ENCODE measurements at places on chromosomes 2 and 18.

DNA sequence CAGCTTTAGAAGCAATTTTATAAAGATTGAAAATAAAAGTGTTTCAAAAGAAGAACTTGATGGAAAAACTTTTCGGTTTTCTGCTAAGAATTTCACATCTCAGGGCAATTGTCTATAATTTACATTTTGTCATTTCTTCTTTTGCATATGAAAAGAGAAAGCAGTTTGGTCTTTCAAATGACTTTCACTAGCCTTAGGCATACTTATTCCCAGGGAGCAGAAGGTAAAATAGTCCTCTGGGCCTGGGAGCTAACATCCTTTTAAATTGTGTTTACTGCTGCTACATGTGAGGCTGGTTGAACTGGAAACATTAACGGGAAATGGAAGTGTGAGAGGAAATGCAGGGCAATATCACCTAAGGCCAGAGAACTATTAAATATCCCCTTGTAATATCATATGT, 37.1 kb downstream of the MYO3B start:
- no peak for DNase-seq

DNA sequence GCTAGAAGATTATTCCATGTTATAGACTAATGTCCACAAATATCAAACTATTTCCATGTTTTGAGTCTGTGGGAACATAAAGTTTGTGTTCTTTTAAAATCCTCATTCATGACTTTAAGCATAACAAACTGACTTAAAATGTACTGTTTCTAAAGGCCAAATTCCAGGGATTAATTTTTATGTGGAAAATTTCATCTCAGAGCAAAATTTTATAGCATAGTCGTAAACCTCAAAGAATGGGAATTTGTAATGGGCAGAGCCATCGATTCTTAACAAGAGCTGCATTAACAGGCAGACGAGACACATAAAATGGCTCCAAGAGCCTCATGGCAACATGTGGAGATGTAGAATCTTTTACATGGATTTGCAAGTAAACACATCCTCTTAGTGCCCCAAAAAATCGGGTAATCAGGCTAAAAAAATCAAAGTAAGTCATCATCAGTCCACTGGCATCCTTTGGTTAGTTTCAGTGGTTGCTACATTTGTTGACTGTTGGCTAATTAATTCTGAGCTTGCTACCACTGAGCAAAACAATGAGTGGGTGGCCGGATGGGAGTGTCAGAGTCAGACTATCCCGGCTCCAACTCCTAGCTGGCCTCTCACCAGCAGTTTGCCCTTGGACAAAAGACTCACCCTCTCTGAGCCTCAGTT, 119.6 kb downstream of the FAM210A start:
- no peak for DNase-seq

- no peak for DNase-seq
Measured at GRCh38 chr2:240672076-240672700, 10.5 kb downstream of the AQP12B start.

DNA sequence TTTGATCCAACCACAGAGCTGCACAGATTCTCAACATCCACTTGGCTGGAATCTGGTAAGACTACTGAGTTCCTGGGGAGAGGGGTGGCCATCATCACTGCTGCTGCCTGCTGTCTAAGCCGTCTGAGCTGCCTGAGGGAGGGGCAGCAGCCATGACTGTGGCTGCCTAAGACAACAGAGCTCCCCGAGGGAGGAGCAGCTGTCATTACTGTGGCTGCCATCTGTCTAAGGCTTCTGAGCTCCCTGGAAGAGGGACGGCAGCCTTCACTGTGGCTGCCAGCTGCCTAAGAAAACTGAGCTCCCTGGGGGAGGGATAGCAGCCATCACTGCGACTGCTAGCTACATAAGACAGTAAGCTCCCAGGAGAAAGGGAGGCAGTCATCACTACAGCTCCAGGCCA, 584.4 kb downstream of the NR4A2 start:
- DNase-seq, result peak; percentile 54

- DNase-seq, result no peak
Measured at GRCh38 chr18:49766646-49767045, 46.7 kb downstream of the ACAA2 start.

GRCh38 chr2:60366135-60366712, 187.2 kb downstream of the BCL11A start:
- DNase-seq, result no peak

DNA sequence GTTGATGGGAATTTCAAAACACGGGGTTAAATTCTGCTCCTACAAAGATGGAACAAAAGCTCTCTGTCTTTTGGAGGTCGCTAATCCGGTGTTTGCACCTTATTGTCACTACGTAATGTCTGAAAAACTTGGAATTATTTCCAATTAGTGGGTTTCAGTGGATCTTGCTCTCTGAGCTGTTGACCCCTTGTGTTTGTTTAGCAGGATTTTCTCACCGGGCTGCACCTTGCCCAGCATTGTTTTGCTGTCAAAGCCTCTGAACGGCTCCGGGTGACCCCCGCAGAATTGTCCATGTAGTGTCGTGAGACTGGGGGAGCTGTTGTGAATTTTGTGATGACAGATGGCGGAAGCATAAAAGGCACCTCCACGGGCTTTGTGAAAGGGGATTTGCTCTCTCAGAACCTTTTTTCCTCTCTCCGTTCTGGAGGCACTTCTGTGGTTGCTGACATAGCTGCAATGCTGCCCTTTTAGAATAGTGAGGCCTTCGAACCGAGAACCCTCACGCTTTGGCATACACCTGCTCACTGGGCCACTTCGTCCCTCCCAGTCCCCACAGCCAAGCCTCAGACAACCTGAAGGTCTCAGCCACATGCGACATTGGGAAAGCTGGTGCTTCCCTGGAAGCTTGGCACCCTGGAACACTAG, 129.4 kb downstream of the ACOXL start:
- no peak for DNase-seq

DNA sequence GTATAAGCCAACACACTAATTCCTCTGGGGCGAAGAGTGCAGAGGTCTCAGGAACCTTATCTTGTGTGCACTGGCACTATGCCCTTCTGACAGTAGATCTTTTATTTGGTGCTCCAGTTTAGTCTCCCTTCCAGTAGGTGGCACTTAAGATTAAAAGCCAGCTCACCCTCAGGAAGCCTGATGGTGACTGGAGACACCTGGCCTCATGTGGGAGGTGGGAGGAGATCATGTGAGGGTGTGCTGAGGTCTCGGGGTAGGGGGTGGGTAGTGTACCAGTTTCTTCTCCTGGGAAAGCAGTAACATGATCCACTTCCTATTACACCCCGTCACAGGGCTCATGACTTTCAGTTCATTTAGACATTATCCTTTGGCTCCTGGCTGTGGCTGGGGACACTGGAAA, 654.9 kb downstream of the ADCYAP1 start:
- DNase-seq, result no peak

DNA sequence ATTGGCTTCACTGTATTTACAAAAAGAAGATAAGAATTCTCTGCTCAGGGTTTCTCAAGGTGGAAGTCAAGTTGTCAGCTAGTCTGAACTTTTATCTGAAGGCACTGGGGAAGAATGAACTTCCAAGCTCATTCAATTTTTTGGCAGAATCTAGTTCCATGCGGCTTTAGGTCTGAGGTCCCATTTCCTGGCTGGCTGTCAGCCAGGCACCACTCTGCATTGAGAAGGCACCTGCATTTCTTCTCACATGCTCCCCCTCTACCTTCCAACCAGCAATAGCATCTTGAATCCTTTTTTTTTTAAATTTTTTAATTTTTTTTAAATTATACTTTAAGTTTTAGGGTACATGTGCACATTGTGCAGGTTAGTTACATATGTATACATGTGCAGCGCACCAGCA, 46.2 kb upstream of the RPE start:
- no peak for DNase-seq

DNA sequence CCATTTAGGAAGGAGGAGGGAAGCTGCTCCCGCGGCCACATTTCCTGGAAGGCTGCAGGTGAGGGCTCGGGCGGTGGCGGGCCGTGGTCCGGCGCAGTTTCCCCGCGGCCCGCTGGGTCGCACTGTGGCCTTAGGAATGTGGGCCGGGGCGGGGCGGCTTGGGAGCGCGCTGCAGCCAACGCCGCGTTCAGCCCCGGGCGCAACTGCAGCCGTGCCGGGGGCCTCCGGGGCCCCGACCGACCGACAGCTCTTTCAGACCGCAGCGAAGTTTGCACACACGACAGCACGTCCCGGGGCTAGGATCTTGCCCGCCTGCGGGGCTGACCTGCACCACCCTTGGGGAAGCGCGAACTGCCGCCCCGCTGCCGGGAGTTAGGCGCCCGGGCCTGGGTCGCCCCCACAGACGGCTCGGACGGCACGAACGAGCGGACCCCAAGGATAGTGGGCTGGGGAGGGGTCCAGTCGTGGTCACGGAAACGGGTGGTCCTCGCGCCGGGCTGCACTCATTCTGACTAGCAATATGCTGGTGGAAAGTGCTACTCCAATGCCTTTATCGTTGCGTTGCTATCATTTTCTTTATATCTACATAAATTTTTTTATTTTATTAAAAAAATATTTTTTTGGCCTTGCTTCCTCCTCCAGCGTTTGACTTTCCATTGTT, 69.9 kb upstream of the DLX2 start:
- peak; percentile 36 for DNase-seq

GRCh38 chr2:119288576-119288975, 64.9 kb downstream of the STEAP3 start:
- no peak for DNase-seq

DNA sequence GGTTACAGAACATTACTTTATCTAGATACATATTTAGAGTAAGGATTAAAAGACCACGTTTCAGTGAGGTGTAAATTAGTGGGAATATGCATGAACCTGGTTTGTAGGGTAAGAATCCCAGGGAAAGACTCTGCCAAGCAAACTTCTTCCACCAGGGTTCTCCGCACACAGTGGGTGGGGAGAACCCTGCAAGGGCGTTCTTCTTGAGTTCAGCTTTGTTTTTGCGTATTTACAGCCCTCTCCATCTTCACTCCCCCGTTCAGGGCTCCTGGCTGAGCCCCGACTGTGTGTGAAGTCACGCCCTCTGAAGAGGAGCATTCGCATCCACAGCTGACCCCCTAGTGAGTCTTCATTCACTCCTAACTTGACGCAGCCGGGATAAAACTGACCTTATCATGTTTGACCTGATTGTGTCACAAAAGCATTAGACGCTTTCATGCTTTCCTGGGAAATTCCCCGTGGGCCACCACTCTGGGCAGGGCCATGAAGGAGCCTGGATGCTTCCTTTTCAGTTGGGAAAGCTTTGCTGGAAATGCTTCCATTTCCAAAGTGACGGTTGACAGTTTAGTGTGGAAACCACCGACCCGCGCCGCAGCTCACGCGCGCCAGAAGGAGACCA, 1.0 kb downstream of the ALKAL2 start:
- no peak for DNase-seq

DNA sequence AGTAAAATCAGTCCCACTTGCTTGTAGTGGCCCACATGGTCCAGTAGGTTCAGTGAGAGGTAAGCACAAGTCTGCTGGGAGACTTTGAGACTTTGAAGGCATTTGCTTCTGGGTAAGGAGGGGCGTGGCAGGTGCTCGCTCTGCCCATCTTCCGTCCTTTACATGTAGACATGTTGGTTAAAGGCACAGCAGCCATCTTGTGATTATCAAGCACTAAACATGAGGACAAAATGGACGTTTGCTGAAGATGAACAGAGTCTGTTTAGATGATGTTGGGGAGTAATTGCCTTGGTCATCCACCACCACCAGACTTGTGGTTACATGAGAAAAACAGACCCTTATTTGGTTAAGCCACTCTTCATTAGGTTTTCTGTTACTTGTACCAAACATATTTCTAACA, 252.8 kb upstream of the PARD3B start:
- DNase-seq, result no peak

- no peak for DNase-seq
Measured at GRCh38 chr2:144554492-144555210, 34.7 kb upstream of the ZEB2 start.

DNA sequence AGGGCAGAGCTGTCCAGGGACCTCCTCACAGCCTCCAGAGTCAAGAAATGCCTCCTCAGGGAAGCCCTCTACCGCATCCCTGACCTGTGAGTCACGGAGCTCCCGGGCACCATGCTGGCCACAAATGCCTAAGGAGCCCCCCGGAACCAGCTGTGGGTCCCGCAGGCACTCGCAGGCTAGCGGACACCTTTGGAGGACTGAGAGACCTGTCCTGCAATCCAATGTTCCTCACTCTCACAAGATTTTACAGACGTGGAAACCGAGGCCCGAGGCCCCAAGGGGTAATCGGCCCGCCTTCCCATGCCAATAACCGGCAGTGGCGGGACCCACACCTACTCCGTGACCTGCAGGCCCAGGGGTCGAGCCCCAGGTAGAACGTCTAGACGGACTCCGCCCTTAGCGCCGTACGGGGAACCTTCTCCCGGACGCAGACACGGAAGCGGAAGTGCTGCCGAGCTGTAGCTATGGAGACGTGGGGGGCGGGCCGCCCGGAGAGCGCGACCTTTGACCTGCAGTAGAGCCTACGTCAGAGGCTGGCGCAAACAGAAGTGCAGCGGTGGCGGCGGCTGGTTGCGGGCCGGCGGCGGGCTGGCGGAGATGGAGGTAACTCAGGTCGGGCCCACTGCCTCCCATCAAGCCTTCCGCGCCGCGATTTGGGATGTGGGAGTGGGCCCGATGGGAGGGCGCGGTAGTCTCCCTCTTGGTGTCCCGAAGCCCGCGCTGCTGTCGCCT, at the start of gene GCC2:
Gene GCC2 (plus strand): TSS at position 529 of the 732 bp plus-strand sequence. CDS start 69 bp downstream, at position 598.
- DNase-seq, result peak; percentile 85

DNA sequence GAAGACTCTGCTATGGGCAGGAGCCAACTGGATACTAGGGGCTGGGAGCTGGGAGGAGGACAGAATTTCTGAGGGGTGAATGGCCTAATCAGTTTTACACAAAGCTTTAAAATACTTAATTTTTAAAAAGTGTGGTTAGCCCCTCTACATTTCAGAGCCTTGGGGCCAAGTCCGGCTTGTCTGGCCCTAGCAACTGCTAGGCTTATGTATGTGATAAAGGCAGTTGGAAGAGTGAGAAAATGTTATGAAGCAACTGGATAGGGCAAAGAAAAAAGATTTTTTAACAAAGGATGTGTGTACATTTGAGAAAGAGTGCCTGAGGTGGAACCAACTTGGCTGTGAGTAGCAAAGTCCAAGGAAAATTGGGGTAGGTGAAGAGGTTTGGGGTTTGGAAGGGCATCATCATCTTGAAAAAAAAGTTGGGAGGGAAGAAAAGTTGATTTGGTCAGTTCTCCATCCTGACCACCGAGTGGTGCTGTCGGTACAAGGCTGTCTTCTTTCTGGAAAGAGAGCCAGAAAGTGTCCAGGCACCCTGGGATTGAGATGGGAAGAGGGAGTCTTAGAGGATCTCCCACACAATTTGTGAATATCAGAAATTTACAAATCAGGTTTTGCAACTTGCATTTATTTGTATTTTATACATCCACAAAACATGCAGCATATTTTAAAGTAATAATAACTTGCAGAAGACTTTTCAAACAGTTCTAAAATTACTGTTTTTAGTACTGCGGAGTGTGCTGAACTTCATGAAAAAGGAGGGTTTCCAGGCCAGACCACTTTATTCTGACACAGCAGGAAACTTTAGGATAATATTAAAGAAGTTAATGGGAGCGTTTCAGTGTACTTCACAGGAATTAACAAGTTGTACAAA, 10.5 kb upstream of the CDK15 start:
- DNase-seq, result peak; percentile 26

Data from NCI-H1694 treated with DMSO at 0.1 percent for 48 hours (cell line).